ENCODE measurements at places on chromosomes 3 and 15. TPM values are rescaled to one million over a fixed set of nuclear protein-coding genes. Genes with fewer than 3 reads are reported as not detected.

DNA sequence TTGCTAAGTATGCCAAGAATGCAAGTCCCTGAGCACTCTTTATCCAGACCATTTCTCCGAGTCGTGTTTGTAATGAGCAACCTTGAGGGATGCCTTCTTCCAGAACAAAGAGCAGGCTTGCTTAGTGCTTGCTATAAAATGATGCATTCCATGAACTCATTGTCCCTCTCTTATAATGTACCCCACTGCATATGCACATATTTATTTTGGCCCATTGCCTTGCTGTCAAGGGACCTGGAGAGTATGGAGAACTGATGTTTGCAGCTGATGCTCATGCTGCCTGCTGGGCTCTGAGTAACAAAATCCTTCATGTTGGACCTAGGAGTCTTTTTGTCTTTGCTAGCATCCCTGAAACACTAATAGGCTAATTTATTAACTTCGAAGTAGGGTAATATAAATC lies 97.8 kb upstream of the AADACL2 start:
- no peak for DNase-seq

DNA sequence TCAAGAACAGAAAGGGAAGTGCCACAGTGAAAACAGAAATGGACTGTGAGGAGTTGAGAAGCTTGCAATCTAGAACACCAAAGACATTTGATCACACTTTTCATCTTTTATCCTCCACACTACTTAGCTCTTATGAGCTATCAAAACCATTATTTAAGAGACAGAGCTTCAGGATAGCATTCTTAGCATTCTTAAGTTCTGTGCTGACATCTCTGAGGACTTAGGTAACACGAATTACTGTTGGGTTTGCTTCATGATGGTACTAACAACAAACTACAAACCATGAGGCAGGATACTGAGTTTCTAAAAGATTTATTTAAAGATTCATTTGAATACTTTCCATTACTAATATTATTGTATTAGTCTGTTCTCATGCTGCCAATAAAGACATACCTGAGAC lies 1038.6 kb downstream of the TUSC7 start:
- DNase-seq = no peak

Gene CCR9
- total RNA-seq = not detected

DNA sequence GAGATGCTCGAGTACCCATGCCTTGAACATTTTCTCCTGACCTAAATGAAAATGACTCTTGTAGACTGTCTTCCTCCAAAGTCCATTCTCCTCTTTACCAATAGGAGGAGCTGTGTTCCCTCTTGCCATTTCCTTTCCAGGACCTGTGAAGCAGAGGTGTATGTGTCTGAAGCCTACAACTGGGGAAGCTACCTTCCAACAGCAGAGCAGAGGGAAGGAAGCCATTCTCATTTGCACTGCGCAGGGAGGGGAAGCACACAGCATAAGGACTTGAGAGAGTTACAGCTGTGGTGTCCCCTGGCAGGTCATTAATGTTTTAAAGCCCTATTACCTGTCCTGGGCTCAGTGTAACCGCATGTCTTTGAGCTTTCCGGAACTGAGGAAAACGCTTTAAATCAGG lies 38.7 kb downstream of the HSPBAP1 start:
- no peak for DNase-seq

DNA sequence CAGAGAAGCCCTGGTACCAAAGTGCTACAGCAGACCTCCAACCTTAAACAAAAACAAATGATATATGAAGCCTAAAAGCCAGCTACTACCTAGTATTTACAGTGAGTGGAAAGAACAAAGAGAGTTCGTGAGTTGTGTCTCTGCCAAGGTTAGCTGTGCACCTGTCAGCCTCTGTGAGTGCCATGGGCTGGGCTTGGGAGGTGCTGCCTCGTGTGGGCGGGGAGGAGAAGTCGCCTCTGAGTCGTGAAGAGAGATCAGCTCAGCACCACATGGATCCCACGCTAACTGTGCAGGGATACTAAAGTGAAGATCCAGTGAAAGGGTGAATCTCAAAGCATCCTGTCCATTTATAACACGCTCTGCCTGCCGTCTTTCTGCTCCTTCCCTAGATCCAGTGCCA lies 101.9 kb downstream of the CHDH start:
- DNase-seq = no peak

DNA sequence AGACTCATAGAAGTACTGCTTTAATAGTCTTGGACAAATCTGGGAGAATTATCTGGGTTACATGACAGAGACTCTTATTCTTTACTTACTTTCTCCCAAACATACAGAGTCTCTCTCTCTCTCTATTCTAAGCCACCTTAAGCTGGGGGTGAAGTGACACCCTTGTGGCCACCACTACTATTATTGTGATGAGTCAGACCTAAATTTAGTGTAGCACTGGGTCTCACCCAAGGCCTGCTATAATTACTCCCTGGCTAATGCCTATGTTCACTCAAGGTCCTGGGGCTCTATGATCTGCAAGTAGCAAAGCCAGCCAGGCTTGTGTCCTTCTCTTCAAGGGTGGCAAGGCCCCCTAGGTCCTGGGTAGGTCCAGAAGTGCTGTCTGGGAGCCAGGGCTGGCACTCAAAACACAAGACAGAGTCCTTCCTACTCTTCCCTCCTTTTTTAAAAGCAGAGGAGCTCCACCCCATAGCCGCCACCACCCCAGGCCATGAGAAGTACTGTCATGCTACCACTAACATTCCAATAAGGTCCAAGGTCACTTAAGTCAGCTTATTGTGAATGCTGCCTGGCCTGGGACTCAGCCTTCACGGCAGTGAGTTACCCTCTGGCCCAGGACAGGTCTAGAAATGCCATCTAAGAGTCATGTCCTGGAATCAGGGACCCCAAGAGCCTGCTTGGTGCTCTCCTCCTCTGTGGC lies 183.6 kb downstream of the POLQ start:
- DNase-seq = no peak

Gene OR5H6
- total RNA-seq = not detected

- no peak for DNase-seq
Measured at GRCh38 chr15:92638291-92638708, 17.3 kb downstream of the FAM174B start.

DNA sequence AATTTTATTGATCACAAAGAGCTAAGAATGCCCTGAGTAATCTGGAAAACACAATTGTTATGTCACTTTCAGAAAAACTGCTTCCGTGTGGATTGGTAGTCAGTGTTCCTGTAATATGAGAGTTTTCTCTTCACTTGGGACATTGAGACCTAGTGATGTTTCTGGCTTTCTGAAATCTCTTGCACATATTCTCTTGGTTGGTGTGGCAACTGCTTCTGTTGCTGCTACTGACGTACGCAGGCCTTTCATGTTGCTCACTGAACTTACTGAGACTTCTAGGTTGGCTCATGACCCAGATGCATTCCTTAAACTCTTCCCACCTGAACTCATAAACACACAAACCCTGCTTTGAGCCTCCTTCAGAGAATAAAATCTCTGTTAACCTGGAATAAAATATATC lies 175.0 kb upstream of the PFN2 start:
- no peak for DNase-seq

Gene DLEC1
- 1.1 TPM for total RNA-seq

DNA sequence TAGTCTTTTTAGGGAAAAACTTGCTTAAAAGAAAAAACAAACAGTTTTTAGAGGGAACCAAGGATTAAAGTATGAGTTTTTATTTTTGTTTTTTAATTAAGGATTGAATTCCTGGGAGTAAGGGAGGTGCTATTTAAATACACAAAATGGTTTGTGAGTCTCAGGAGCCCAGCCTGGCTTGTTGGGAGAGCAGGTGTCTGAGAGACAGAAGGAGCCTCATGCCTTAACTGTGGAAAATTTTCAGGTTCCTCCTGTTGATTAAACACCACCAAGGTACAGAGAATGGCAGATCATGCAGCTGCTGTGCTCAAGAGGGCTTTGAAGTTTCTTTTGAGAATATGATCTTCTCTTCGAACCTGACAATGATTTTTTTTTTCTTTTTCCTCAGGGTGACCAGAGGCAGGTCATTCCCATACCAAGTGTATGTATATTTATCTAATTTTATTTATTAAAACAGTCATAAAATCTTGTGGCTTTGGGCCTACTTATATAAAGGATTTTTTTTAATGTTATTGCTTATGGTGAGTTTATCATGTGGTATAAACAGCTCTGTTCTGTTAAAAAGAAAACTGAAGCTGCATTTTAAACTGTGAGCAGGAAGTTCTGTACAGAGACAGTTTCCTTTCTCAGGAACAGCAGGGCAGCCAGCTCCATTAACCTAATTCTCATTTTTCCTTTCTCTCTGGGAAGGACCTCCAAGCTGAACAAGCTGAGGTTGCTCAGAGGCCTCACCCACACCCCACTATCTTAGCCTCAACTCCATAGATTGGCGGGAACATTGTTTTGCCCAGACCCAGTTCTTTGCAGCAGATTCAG lies 33.7 kb upstream of the VILL start:
- DNase-seq = no peak

Gene FGF12
- 450 TPM for total RNA-seq

GRCh38 chr3:141845407-141846049 lies 30.9 kb upstream of the ATP1B3 start:
- DNase-seq = no peak
